AML-193 (cell line): ENCODE measurements at places on chromosomes 7 and 10.
A peak's percentile ranks its signal among the peaks of the same experiment; 100 is the strongest.

DNA sequence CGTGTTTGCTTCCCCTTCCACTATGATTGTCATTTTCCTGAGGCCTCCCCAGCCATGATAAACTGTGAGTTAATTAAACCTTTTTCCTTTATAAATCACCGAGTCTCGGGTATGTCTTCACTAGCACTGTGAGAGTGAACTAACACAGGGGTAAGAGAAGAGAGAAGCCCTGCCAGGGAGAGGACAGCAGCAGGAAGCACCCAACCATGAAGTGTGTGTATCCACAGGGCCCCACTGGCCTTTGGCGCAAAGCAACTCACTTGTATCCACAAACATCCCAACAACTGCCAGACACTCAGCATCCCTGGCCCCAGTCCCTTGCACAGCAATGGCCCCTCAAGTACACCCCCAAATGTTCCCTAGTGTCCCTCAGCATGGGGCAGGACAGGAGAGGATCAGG lies 115.1 kb downstream of the MAD1L1 start:
- no peak for DNase-seq

DNA sequence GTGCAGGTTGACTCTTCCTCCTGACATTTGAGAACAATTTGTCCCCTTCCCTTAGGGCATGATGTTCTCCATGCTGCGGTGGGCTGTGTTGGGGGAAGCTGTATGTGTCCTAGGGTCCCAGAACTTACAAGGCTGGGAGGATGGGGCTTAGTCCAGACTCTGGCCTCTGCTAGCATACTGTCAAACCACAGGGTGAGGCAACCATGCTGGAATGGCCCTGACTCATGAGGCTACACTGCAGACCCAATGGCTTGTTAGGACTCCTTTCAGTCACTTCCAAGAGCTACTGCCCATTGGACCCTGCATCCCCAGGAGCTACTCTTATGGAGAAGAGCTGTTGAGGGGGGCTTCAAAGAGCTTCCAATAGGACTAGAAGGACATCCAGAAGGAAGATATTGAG lies 20.1 kb upstream of the FAM170B start:
- DNase-seq, result no peak

DNA sequence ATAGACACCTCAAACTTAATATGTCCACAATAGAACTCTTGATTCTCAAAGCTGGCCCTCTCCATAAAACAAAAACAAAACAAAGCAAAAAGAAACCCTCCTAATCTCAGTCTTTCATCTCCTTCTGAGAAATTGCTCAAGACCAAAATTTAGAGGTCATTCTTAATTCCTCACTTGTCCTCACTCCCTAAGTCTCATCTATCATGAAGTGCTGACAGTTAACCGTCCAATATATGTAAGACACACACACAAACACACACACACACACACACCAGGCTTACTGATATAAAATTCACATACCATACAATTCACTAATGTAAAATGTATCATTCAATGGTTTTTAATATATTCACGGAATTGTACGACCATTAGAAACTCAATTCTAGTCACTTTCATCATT lies 17.0 kb upstream of the SVIL start:
- no peak for DNase-seq

- no peak for DNase-seq
Measured at GRCh38 chr7:42181566-42181965, 55.4 kb downstream of the GLI3 start.

GRCh38 chr7:82405301-82405700 lies 38.3 kb downstream of the CACNA2D1 start:
- no peak for DNase-seq

DNA sequence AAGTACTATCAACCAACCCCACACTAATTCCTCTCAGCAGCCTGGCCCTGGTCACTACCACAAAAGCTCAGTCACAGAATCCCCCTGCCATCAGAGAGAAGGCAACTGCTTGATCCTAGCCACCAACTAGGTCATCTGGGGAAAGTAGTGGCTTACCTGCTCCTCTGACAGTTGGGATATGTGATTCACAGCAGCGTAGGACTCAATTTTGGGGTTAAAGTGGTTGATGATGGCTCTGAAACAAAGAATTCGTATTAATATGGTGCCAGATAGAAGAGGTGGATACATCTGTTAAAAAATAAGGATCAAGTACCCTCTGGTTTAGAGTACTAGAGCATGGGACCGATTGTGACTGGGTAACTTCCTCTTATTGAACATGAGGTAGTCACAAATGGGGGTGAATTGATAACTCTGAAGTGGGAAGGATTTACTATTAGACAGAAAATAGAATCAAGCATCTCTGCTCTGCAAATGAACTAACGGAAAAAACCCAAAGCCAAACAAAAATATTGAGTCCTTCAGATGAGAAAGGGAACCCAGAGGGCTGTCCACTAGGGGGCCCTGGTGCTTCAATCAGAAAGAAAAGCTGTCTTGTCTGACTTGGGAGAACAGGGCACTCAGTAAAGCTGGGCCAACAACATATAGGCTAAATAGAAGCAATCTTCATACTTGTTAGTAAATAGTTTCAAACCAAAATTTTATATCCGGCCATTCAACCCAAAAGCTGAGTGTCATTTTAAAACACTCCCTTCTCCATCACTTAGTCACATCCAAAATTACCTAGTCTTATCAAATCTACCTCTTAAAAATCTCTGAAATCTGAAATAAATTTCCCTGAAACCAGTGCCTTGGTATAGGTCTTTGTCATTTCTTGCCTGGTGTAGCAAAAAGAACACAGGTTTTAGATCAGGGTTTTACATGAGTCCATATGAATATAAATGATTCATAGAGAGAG lies 45.9 kb upstream of the KCNIP2 start:
- peak; percentile 73 for DNase-seq

- DNase-seq, result no peak
Measured at GRCh38 chr7:123871998-123872867, 27.3 kb downstream of the HYAL4 start.

DNA sequence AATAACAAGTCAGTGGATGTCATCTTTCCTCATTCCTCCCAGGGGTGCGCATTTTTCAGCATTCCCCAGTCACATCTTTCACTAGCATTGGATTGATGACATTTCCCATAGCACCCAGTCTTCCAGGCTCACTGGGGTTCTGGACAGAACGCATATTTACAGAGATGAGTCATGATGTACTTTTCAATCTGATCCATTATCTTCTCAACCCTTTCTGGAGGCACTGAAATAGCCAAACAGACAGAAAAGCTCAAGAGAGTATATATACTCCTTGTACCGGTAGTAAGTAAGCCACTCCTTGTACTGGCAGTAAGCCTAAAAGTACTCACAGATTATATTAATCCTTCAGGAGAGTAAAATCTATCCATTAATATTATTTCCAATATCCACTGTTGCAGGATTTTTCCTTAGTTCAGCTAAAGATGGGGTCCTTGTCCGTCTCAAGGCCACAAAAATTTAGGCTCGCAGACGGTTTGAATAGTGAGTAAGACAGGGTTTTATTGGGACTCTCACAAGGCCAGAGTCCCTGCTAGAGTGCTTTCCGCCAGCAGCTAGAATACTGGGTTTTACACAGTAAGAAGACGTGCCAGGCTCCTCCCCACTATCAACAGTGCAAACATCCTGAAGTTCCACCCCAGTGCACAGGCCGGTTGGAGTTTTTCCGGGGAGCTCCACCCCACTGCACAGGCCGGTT lies 60.8 kb downstream of the MDH2 start:
- no peak for DNase-seq

GRCh38 chr7:33673029-33673700 lies 232.2 kb upstream of the BMPER start:
- no peak for DNase-seq

GRCh38 chr7:3949242-3949640 lies 648.2 kb downstream of the SDK1 start:
- DNase-seq, result no peak

- DNase-seq, result no peak
Measured at GRCh38 chr7:154581251-154581890, 421.6 kb downstream of the PAXIP1 start.

- DNase-seq, result no peak
Measured at GRCh38 chr10:89924261-89924660, 222.9 kb downstream of the KIF20B start.

- DNase-seq, result peak; percentile 6
Measured at GRCh38 chr7:123719197-123719721, 29.5 kb downstream of the WASL start.

DNA sequence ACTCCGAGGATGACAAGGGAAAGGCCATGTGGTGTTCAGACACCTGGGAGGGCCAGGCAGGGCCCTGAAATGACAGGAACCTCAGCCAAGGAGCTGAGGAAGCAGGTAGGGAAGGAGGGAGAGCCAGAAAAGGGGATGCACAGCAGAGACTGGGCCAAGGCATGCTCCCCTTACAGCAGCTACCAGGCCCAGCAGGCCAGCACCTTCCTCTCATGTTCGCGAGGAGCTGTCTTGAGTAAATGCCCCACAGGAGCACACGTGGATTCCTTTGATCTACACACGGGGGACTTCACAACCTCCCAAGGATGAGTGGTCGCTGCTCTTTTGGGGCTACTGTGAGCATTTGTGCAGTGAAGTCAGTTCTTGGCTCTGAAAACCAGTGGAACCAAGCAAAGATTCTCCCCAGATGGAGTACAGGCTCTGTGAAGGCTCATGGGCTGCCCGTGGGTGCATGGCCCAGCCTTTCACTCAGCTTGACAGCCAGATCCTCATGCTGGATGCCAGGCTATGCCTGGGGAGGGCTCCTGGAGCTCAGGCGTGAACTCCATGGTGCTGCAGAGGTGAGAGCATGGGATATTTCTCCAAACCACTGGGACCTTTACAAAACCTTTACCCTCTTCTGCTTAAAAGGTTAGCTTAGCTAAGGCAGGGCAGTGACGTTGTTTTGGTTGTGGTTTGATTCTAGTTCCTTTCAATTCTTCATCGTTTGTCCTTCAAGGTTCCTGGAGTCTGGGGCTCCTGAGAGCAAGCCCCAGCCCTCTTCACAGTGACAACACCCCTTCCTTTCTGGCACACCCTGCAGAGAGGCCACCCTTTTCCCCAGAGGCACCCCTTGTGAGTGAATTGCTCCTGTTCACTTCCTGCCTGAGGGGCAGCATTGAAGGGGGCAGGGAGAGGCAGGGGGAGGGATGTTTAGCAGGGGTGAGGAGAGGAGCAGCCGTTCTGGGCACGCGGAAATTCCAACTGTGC lies 74.2 kb upstream of the ZPBP start:
- no peak for DNase-seq

GRCh38 chr7:36278620-36279172 lies 111.0 kb upstream of the ANLN start:
- DNase-seq, result no peak

- no peak for DNase-seq
Measured at GRCh38 chr7:115883629-115884028, 146.9 kb downstream of the TFEC start.

DNA sequence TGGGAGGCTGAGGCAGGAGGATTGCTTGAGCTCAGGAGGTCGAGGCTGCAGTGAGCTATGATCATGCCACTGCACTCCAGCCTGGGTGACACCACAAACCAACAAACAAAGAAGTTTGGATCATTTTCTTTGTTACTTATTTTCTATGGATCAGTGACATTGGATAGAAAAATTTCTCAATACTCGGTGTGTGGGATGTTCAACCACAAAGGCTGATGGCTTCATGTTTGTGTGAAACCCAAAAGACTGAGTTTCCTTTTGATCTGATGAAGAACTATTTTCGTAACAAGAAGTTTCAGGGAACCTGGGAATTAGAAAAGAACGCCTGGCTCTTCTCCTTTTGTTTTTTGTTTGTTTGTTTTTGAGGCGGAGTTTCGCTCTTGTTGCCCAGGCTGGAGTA lies 104.0 kb downstream of the HOXA1 start:
- no peak for DNase-seq

DNA sequence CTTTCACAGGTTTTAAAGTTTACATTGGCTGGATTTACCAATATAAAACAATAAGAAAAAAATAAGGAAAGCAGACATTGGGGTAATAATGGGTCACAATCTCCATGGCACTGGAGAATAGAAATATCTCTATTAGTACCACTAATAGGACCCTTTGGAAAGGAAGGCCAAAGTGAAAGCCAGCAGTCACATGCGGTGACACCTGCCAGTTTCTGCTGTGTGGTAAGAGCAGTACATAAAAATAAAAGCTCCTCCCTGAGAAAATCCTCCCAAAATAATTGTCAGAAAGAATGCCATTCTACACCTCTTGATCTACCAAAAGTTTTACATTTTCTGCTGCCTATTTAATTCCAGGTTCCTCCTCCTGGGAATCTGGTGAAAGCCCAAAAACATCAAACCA lies 30.4 kb upstream of the SLC13A1 start:
- no peak for DNase-seq

DNA sequence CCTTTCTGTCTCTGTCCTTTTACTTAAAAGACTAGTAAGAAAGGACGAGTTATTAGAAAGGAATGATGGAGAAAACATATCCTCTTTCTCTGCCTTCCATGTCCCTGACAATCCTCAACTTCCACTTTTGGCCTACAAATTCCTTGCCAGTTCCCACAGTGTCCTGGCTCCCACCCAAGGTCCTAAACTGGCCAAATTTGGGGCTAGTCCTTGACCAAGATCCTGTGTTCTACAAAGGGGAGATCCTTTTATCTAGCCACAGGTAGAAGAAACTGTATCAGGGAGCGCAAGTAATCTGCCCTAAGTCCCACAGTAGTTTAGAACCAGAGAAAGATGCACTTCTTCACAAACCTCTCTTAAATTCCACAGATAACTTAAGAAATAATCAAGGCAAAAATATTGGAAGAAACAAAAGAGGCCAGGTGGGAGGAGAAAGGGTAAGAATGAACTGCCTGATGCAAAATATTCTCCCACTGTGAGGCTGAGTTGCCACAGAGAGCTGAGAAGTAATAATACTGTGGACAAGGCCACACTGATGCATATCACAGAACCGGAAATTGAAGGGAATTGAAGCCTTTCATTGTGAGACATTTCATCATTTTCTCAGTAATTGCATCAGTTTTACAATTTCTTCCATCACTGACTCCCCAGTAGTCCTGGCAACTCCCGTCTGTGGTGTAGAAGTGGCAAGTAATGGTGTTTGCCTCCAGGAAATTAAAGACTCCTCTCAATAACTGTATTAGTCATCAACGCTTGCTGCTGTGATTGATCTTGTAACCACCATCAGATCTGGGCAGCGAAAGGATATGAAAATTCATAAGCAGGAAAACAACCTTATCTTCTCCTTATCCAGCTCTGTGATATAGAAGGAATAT lies 47.2 kb downstream of the DNAJC12 start:
- peak; percentile 77 for DNase-seq

GRCh38 chr7:69739190-69739589 lies 140.9 kb downstream of the AUTS2 start:
- DNase-seq, result no peak

DNA sequence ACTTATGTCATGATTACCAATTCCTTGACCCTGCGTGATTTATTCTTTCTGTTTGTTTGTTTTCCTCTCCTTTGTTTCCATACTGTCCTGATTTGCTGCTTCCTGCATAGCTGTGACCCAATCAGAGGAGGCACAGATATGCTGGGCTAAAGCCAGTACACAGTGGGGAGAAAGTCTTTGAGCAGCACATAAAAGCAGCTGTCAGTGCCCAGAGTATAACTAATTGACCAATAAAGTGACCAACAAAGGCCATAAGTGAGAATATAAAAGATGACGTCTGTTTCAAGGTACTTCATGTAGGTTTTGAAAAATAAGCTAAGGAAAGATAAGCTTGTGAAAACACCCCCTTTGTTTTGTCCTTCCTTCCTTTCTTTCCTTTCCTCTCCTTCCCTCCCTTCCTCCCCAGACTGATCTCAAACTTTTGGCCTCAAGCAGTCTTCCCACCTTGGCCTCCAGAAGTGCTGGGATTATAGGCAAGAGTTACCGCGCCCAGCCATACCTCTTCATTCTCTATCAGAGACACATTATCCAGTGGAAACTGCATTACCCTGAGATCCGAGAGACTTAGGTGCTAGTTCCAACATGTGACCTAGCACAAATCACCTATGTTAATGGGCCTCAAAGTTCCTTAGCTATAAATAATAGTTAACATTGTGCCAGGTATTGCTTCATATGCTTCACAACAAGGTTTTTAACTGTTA lies 17.0 kb downstream of the BCAP29 start:
- DNase-seq, result no peak
